COR-L47 (cell line): ENCODE measurements at places on chromosomes 7 and 10.

DNA sequence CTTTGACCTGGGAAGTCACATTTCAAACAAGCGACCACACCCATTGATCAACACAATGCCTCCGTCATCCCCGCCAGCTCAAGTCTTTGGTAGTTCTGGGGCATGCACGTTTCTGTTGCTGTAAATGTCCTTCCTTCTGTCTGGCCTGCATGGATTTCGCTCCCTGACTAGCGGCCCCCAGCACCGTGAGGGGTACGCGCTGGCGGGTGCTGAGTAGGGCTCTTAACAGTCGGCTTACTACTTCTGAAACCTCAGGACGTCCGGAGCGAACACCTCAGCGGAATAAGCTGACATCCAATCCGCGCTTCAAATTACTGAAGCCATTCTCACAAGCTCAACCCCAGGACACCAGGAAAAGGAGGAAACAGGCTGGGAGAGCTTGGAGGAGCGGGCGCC is 505 bp downstream of the NUDCD3 start:
- DNase-seq, result no peak

GRCh38 chr7:50703654-50704053 is 79.0 kb downstream of the GRB10 start:
- DNase-seq, result no peak

GRCh38 chr10:95767884-95768556 is 12.1 kb downstream of the ENTPD1 start:
- no peak for DNase-seq

DNA sequence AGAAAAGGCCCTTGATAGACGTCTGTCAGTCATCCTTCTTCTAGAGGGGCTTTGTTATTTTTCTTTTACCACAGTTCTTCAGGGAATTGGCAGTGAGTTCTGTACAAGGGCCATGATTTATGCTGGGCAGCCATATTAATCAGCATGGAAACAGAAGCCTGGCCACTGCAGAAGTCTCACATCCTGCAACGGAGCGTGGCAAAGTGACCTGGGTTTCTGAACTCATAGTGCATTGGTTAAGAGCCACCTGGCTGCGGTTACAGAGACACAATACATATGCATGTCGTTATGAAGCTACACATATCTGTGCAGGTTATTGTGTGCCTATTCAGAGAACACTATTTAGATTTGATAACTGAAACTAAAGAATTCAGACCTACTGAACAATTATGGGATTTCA is 419.4 kb upstream of the CELF2 start:
- DNase-seq, result no peak

DNA sequence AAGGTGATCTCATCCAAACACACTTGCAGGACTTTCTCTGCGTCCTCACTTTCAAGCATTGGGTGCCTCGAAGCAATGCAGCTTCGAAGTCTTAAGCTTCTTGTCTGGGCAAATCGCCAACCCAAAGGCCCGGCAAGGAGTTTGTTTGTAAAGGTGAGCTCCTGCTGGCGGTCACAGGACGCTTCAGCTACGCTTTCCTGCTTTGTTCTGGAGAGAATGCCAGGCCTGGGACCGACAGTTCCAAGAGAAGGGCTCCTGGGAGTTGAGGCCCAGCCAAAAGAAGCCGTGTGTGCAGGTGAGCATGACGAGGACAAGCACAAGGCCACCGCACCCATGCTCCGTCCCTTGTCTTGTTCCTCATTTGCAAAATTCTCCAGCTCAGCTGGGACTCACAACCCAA is 106.6 kb upstream of the DOCK1 start:
- no peak for DNase-seq

- DNase-seq, result no peak
These were observed 896.1 kb downstream of the CNTNAP2 start for GRCh38 chr7:147012666-147013065.

DNA sequence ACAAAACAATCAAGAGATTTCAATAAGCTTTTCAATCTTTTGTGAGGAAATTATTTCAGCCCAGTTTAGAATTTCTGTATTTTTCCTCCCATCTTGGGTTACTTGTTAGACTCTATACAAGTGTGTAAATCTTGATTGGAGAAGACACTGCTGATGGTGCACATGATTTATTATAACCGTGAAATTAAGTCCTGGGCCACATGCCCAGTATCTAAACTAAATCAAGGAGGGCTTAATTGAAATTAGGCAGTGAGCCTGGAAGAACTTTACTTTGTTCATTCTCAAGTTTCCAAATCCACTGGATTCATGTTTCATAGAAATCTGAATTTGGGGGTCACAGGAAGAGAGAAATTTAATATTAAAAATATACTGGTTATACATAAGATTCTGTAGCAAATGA is 44.5 kb downstream of the CSTF2T start:
- DNase-seq, result no peak

GRCh38 chr7:95190515-95190914 is 133.8 kb downstream of the PON1 start:
- no peak for DNase-seq

DNA sequence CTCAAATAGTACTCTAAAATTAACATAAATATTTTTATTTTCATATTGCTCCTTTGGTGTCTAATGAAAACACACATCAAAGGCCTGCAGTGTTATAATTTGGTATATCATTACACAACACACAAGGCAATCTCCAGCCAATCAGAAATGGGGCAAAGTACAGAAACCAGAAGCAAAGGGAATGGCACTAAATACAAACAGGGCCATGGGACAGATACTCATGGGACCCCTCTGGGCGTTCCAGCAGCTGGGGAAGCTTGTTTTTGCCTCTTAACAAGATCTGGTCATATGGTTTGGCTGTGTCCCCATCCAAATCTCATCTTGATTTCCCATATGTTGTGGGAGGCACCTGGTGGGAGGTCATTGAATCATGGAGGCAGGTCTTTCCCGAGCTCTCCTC is 551.8 kb upstream of the NRP1 start:
- no peak for DNase-seq

GRCh38 chr10:85795460-85795859 is 571.1 kb downstream of the GRID1 start:
- DNase-seq, result no peak

GRCh38 chr7:44307301-44307900 is 18.0 kb downstream of the CAMK2B start:
- peak; percentile 64 for DNase-seq

GRCh38 chr10:103885617-103886016 is 30.2 kb upstream of the SH3PXD2A start:
- no peak for DNase-seq

GRCh38 chr7:50164559-50165170 is 71.6 kb upstream of the ZPBP start:
- DNase-seq, result no peak
